Ovary (tissue), 10 donors: ENCODE measurements at places on chromosomes 16 and 17.

DNA sequence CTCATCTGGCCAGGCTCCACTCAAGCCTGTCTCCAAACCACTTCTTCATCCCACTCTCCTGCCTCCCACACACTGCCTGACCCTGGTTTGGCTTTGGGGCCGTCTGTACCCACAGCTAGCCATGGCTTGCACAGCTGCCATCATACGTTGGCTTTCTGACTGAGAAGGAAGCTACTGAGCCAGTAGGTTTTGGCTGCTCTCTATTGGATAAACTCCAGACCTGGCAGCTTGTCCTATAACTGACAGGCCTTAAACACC, 3.9 kb downstream of the MIF4GD start:
- no peak for DNase-seq

GRCh38 chr17:51640108-51640622, 379.8 kb downstream of the UTP18 start:
- no peak for DNase-seq

DNA sequence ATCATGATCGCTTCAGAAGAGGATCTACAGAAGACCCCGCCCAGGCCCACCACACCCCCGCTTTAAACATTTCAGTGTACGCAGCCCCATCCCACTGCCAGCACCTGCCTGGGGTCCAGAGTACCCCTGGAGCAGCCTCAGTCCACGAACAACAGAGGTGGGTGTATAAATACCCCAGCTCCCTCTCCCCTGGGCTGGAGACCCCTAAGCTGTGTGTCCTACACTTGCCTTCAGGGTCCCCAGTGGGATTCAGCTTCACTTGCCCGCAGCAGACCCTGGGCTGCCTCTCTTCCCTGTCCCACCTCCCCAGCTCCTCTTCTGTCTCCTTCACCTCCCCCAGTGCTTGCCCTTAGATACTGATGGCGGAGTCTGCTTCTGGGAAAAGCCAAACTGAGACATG, 105.7 kb downstream of the RBFOX3 start:
- DNase-seq, result no peak

GRCh38 chr17:8922451-8922850, 43.1 kb downstream of the PIK3R5 start:
- DNase-seq, result no peak

GRCh38 chr16:2425008-2425518, 4.2 kb upstream of the CCNF start:
- no peak for DNase-seq

GRCh38 chr16:31528523-31529107, 915 bp downstream of the AHSP start:
- DNase-seq, result peak; percentile 26

- DNase-seq, result peak; percentile 75
Observed at GRCh38 chr16:85455534-85455933, 157.6 kb upstream of the GSE1 start.

DNA sequence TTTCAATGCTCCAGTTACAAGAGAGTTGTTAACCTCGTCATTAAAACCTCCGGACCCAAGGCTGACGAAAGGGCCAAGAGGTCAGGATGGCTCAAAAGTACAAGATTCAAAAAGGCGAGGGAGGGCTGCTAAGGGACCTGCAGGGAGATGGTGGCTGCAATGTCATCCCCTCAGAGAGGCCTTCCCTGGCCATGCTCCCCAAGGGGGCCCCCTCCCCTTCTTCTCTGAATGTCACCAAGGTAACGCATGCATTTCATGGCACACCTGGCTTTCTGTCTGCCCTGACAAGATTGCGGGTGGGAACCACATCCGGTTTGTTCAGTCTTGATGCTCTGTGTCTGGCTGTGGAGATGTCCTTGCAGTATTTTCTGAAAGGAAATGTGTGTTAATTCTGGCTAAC, 89.9 kb downstream of the C16orf78 start:
- no peak for DNase-seq

GRCh38 chr16:70657956-70658355, 11.6 kb downstream of the IL34 start:
- DNase-seq, result no peak

GRCh38 chr17:57631871-57632270, 113.2 kb downstream of the CCDC182 start:
- DNase-seq, result no peak

- peak; percentile 90 for DNase-seq
Observed at GRCh38 chr17:29615492-29616299, 7.0 kb downstream of the CORO6 start.

GRCh38 chr17:59470624-59471297, 94.6 kb upstream of the DHX40 start:
- DNase-seq, result no peak

- DNase-seq, result no peak
Observed at GRCh38 chr17:7747635-7748071, 30.1 kb downstream of the DNAH2 start.

- no peak for DNase-seq
Observed at GRCh38 chr17:35918665-35919064, 11.9 kb downstream of the RDM1 start.

DNA sequence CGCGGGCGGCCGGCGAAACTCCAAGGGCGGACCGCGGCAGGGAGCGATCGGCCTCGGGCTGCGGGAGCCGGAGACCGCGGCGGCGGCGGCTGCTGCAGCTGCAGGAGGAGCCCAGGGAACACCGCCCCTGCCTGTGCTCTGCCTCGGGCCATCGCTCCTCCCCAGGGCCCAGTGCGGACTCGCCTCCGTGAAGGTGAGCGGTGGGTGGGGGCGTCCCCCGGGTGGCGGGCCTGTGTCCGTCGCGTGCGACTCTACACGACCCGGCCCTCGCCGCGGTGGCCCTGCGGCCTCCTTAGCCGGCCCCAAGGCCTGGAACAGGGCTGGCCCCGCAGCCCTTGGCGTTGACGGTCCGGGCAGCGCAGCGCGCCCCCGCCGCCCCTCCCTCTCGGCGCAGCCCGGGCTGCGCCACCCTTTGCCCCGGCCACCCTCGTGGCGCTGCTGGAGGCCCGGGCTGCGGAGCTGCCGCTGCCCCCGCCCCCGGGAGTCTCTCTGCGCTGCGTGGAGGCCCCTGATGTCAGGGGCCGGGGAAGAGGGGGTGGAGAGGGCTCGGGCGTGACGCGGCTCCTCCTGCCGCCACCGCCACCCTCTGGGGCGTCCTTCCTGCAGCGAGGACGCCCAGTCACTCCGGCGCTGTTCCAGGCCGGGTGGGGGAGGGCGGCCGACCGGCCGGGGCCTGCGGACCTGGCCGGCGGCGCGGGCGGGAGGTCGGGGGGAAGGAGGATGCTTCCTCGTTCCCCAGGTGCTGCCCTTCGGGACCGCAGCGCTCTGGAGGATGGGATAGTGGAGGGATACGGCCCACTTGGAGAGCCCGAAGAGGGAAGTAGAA, 485 bp downstream of the DYNLL2 start:
- DNase-seq, result peak; percentile 58

- DNase-seq, result no peak
Observed at GRCh38 chr16:48420437-48420836, 35.2 kb upstream of the SIAH1 start.

DNA sequence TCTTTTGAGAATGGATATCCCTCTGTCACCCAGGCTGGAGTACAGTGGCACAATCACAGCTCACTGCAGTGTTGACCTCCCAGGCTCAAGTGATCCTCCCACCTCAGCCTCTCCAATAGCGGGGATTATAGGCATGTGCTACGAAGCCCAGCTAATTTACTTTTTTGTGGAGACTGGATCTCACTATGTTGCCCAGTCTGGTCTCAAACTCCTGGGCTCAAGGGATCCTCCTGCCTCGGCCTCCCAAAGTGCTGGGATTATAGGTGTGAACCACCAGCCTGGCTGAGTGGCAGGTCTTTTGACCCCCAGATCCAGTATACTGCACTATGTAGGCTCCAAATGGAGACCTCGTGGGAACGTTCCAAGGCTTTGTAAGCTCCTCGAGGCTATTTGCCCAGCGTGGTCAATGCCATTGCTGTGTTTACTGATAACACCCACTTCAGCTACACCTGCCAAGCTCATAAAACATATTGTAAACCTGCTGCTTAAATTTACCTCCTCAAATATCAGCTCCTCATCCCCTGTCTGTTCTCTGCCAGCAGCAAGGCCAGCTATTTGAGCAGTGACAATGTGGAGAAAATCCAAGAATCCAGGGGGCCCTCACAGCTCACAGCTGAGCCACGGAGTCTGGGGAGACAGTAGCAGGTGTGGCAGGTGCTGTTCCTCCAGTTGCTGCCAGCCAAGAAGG, 16.2 kb upstream of the KIFC3 start:
- DNase-seq, result no peak

DNA sequence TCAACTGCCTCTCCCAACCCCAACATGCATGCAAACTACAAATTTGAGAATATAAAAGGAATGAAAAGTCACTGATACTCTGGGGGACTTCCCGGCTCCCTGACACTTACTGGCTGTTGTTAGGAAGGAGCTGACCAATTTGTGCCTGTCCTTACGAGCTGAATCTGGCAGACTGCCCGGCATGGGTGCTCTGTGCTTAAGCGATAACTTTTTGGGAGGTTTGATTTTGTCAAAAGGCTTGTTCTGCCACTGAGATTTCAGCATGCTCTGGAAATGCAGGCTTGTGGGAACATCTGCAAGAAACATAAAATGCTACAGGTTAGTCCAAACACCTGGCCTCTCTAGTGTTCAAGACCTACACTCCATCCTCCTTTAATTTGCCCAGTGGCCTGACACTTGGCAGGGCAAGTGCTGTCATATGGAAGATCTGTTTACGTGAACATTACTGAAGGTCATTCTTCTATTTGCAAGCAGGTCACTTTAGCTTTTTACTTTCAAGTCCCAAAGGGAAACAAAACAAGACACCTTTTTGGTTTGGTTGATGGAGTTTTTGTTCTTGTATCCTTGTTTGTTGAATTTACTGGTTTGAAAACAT, 40.6 kb downstream of the STH start:
- no peak for DNase-seq

DNA sequence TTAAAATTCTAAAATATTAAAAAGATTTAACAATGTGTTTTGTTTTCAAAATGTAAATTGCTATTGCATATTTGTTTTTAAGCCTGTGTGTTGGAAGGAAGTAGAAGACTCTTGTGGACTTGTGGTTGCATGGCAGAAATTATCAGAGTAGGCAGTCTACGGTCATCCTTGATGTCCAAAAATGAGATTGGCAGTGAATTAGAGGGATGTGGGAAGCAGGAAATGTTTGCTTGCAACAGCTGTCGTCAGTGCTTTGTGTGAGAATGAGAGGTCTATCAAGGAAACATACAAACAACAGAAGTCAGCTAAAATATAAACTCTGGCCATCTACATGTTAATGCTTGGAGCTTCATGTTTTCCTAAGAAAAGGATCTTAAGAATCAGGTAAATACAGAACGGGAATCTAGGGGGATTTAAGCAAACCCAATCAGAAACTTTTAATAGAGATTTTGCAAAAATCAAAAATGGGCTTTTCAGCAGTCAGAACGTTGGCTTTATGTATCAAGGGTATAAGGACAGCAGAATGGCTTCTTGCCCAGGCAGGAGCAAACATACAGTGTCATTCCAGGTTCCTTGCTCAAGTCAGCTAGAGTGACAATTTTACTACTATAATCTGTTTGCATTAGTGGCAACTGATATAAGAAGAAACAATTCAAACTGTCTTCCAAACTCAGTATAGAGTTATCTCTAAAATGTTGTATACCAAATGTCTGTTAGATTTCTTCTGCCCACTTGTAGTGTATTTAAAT, 196.7 kb downstream of the CYB561 start:
- no peak for DNase-seq

DNA sequence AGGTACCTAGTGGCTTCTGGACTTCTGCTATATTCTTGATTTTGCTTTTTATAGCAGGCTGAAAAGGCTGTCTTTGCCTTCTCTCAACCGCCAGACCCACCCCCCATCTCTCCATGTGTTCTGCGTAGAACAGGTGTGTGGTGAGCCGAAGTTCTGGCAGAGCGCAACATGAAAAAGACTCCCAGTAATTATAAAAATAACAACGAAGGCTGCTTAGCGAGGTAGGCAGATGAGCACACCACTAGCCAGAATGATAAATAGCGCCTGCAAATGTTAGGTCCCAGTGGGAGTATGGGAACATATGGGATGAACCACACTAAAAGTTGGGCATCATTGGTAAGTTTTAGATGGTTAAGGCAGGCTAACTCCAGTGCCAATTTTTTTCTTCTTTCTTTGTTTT, 14.0 kb upstream of the RBFOX1 start:
- DNase-seq, result no peak

GRCh38 chr16:25896411-25896810, 204.7 kb downstream of the HS3ST4 start:
- no peak for DNase-seq

DNA sequence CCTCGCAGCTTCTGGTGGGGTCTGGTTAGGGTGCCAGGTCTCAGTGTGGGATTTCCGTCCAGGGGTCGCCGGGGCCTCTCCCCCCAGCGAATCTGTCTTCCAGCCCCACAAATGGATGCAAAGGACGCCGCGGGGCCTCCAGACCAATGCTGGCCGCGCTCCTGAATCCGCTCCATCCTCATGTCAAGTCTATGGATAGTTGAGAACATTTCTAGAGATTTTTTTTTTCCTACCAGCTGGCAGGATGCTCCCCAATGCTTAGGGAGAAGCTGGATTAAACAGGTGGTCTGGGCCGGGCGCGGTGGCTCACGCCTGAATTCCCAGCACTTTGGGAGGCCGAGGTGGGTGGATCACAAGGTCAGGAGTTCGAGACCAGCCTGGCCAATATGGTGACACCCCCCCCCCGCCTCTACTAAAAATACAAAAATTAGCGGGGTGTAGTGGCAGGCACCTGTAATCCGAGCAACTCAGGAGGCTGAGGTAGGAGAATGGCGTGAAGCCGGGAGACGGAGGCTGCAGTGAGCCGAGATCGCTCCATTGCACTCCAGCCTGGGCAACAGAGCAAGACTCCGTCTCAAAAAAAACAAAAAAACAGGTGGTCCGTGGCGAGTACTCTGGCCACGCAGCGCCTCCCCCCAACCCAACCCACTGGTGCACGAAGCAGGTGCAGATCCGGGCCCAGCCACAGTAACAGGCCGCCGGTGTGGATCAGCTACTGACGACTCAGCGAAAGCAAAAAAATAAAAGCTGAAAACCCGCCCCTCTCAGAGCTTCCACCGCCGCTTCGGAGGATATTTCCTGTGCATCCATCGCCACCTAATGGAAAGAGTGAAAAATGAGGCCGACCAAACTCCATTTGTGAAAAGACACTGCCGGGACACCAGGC, 1.1 kb upstream of the NXN start:
- peak; percentile 79 for DNase-seq

- DNase-seq, result no peak
Observed at GRCh38 chr17:50620858-50621257, 13.8 kb upstream of the ABCC3 start.

DNA sequence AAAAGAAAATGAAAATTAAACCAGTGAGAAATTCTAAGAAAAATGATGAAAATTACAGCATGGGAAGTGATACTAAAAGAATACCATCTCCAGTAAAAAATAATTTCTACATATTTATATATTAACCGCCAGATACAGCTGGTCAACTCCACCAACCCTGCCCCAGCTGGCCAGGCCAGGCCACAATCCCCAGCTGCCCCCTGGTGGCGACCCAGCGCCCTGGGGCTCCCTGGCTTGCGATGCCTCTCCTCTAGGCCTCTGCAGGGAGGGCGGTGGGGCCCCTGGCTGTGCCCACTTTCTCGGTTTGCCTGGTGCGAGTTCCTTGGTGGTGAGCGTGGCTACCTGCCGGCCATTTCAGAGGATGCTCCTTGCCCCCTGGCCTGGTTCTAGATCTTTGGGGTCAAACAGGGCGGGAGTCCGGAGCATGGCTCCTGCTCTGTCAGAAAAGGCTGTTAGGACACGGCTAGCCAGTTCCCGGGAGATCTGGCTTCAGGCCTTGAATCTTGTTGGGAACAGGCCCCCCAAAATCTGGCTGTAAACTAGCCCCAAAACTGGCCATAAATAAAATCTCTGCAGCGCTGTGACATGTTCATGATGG, 14.5 kb downstream of the GLIS2 start:
- peak; percentile 88 for DNase-seq
